Chondrocyte (in vitro differentiated cells): ENCODE measurements at places on chromosomes 4 and X. TPM values are rescaled to one million over a fixed set of nuclear protein-coding genes. Genes with fewer than 3 reads are reported as not detected.

DNA sequence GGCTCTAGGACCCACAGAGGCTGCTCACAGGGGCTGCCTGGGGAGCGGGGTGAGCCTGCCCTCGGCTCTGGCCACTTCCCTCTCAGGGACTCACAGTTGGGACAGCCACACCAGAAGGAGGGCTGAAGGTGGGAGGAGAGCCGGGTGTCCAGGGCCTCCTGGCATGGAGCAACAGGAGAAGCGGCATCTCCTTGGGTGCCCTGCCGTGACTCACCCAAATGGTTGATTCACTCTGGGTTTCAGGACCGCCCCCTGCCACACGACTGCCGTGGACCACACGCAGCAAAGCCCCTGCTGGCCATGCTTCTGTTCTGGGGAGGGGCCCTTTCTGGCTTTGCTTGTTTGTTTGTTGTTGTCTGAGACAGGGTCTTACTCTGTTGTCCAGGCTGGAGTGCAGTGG is 86.0 kb upstream of the AFAP1 start:
- no peak overlapping the region for H3K27ac ChIP-seq
- no peaks in the 10 kb centered on the region for H3K4me1 ChIP-seq
- peaks cover 5% of the 10 kb centered on the region for H3K36me3 ChIP-seq
- no peak overlapping the region for H3K4me3 ChIP-seq

FOXP3 gene
- 0.12 to 0.28 TPM in 2 of 3 replicates, not detected in the other for total RNA-seq

GRCh38 chr4:65667506-65668041 is 2.7 kb downstream of the EPHA5 start:
- no peak overlapping the region for H3K27ac ChIP-seq
- peak overlapping the region; percentile 73 for H3K4me3 ChIP-seq
- peaks cover 46% of the 10 kb centered on the region for H3K4me1 ChIP-seq

DNA sequence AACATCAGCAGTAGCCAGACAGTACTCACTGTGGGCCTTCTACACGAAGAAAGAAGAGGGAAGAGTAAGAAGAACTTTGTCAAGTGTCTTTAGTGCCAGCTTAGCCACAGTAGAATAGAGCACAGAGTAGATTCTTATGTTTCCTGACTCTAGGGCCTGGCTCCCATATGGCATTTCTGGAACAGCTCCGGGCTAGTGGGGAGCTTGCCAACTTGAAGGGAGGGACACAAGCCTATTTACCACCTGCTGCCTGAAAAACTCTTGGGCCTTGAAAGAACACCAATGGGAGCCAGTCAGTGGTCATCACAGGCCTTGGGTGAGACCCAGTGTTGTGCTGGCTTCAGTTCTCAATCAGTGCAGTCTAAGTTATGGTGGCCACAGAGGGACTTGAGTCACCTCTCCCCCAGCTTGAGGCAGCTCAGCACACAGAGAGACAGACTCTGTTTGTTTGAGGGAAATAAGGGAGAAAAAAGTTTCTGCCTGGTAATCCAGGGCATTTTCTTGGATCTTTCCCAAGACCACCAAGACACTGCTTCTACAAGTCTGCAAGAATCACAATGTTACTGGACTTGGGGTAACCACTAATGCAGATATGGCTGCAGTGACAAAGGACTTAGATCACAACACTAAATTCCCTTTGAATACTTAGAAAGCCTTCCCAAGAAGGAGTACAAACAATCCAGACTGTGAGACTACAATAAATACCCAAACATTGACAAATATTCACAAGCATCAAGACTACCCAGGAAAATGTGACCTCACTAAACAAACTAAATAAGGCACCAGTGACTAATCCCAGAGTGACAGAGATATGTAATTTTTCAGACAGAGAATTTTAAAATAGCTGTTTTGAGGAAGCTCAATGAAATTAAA is 261.0 kb upstream of the NDST3 start:
- H3K4me1 ChIP-seq, result peaks cover 40% of the 10 kb centered on the region
- no peaks in the 10 kb centered on the region for H3K27me3 ChIP-seq
- H3K4me3 ChIP-seq, result no peak overlapping the region
- H3K27ac ChIP-seq, result peak overlapping the region; percentile 80

- H3K36me3 ChIP-seq, result no peaks in the 10 kb centered on the region
- H3K4me1 ChIP-seq, result no peaks in the 10 kb centered on the region
- DNase-seq, result no peak
These were observed 119.7 kb upstream of the CXorf51A start for GRCh38 chrX:146934256-146934655.

DNA sequence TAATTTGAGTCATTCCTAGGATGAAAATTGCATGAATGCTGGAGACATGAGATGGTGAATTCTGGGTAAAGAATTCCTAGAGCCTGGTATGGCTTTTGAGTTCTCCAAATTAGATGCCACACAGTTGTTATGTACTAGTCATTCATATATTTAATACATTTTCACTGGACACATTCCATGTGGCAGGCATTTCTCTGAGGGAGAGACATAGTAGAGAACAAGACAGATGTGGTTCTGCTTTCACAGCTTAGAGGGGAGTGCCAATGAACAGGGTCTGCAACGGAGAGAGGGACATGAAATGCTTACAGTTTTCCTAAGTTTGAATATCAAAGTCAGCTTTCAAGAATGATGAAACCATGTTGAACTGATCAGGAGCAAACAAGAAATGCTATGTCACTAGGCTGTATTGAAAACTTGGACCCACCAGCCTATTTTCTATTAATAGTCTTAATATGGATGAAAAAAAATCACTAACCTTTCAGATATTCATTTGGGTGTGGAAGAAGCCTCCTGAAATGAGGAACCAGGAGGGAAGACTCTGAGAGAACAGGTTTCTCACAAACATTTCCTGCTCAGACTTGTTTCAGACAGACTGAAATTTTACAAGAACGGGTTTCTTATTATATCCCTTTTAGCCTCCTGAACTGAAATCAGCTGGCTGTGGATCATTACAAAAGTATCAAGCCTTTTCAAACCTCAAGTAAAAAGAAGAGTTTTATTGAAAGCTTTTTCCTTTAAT is 276.0 kb upstream of the TET2 start:
- DNase-seq, result no peak
- H3K4me3 ChIP-seq, result no peak overlapping the region
- H3K4me1 ChIP-seq, result no peaks in the 10 kb centered on the region
- H3K27me3 ChIP-seq, result peaks cover 22% of the 10 kb centered on the region
- H3K27ac ChIP-seq, result no peak overlapping the region

- no peak for DNase-seq
- H3K4me1 ChIP-seq, result peaks cover 37% of the 10 kb centered on the region
- H3K4me3 ChIP-seq, result no peak overlapping the region
- H3K27me3 ChIP-seq, result no peaks in the 10 kb centered on the region
These were observed 50.2 kb downstream of the ANKRD17 start for GRCh38 chr4:73208376-73208775.

DNA sequence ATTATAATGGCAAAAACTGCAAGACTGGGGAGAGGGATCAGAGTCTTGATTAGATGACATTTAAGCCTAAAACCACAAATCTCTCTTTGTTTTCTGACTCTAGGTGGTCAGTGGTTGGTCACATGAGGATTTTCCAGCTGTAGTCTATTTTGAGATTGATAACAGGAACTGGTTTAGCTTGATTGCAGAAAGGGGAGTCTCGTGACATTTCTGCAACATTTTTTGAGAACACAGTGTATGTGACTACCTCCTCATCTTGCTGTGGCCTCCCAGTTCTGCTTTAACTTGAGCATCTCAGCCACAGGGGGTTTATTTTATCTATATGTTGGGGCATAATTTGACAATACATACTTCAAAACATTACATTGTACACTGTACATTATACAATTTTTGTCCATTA is 726.4 kb upstream of the MAGEB2 start:
- DNase-seq, result no peak
- no peaks in the 10 kb centered on the region for H3K36me3 ChIP-seq
- no peak overlapping the region for H3K27ac ChIP-seq
- peaks cover 4% of the 10 kb centered on the region for H3K27me3 ChIP-seq
- no peak overlapping the region for H3K4me3 ChIP-seq

DNA sequence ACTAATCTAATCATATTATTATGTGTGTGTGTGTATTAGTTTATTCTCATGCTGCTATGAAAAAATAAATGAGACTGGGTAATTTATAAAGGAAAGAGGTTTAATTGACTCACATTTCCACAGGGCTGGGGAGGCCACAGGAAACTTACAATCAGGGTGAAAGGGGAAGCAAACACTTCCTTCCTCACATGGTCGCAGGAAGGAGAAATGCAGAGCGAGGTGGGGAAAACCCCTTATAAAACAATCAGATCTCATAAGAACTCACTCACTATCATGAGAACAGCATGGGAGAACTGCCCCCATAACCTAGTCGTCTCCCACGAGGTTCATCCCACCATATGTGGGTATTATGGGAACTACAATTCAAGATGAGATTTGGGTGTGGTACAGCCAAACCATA is 190.9 kb upstream of the TAPT1 start:
- H3K4me1 ChIP-seq, result peaks cover 11% of the 10 kb centered on the region
- H3K4me3 ChIP-seq, result no peak overlapping the region
- H3K27me3 ChIP-seq, result peaks cover 3% of the 10 kb centered on the region
- DNase-seq, result no peak

- H3K4me3 ChIP-seq, result no peak overlapping the region
- peaks cover 23% of the 10 kb centered on the region for H3K27me3 ChIP-seq
- no peaks in the 10 kb centered on the region for H3K36me3 ChIP-seq
- no peak for DNase-seq
These were observed 5.4 kb downstream of the DAPP1 start for GRCh38 chr4:99821918-99822503.

DNA sequence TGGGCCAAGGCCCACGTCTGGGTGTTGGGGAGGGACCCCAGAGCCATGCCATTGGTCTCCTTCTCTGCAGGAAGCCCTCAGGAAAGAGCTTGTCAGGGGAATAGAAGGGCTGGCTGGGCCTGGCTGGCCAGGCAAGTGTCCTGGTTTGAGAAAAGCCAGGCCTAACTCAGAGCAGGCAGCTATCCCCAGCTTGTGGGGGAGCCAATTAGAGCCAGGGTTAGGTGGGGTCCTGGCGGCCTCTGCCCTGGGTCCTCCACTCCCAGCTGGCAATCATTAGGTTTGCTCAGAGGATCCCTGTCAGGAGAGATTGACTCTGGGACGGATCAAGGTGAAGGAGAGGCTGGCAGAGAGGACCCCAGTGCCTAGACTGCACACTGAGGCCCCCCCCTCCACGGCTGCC is 64.8 kb downstream of the PJA1 start:
- no peak overlapping the region for H3K4me3 ChIP-seq
- peaks cover 4% of the 10 kb centered on the region for H3K4me1 ChIP-seq
- DNase-seq, result no peak
- H3K27me3 ChIP-seq, result no peaks in the 10 kb centered on the region
- H3K27ac ChIP-seq, result no peak overlapping the region

MAGEB16 gene
- not detected in 3 replicates for total RNA-seq

GRCh38 chr4:36351082-36351666 is 69.8 kb downstream of the DTHD1 start:
- no peak overlapping the region for H3K4me3 ChIP-seq
- H3K27ac ChIP-seq, result no peak overlapping the region
- no peaks in the 10 kb centered on the region for H3K36me3 ChIP-seq

GRCh38 chr4:152935631-152936445 is at the start of gene FHDC1:
FHDC1 (plus strand) TSS chr4:152936323; CDS start chr4:152943058, 6,735 bp downstream.
- H3K4me1 ChIP-seq, result peaks cover 18% of the 10 kb centered on the region
- DNase-seq, result peak; percentile 77
- peak within 1 kb of the TSS; percentile 72 for H3K4me3 ChIP-seq
- H3K36me3 ChIP-seq, result no peaks in the 10 kb centered on the region
- H3K27me3 ChIP-seq, result no peaks in the 10 kb centered on the region

DNA sequence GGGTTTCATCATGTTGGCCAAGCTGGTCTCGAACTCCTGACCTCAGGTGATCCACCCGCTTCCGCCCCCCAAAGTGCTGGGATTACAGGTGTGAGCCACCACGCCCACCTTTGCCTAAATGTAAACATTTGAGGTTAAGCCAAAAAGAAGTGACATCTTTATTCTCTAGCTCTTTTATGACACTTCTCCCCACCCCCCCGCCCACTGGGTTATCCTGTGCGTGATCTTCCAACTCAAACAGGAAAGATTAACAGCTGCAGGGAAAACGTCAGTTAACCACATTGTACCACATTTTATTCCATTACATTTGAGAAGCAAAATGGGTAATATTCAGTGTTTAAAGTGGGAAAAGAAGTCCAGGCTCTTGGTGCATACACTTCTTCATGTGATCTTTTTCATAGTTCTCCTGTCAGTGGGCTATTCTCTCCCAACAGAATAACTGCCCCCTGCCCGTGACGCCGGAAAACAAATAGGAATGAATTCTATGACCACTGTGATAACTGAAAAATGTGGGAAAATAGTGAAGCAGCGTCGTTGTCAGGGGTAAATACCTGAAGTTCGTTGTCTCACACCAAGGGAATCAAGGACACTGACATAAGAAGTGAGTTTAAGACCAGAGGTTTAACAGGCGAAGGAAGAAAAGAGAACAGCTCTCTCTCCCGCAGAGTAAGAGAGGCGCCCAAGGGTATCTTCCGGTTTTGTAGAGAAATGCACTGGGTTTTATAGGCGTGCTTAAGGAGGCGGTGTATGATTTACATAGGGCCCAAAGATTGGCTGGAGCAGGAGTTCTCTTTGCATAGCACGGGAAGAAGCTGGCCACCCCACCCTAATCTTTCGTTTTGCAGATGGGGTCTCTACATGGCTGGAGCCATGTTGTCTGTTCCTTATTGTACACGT is 9.7 kb upstream of the SRD5A3 start:
- H3K4me3 ChIP-seq, result no peak overlapping the region
- no peak overlapping the region for H3K27ac ChIP-seq
- H3K27me3 ChIP-seq, result peaks cover 2% of the 10 kb centered on the region
- DNase-seq, result no peak
- no peaks in the 10 kb centered on the region for H3K36me3 ChIP-seq
- H3K4me1 ChIP-seq, result no peaks in the 10 kb centered on the region

GRCh38 chrX:139112432-139112831 is 400.9 kb upstream of the FGF13 start:
- no peaks in the 10 kb centered on the region for H3K27me3 ChIP-seq
- no peak overlapping the region for H3K27ac ChIP-seq
- H3K4me1 ChIP-seq, result no peaks in the 10 kb centered on the region
